Left renal pelvis (tissue), 4 donors: ENCODE measurements at places on chromosomes 3 and 15. TPM values are rescaled to one million over a fixed set of nuclear protein-coding genes. Genes with fewer than 3 reads are reported as not detected.

Gene GP9
- 0.33 TPM for polyA plus RNA-seq

Gene SOX14
- polyA plus RNA-seq, result not detected

Gene KIF23
- polyA plus RNA-seq, result 37.5 TPM

Gene SMARCC1
- 111 TPM for polyA plus RNA-seq

Gene HIGD2B
- polyA plus RNA-seq, result not detected
